HAP-1 (cell line): ENCODE measurements at places on chromosomes 5 and 9.

- no peak for DNase-seq
Measured at GRCh38 chr5:38105231-38105570, 153.2 kb upstream of the EGFLAM start.

DNA sequence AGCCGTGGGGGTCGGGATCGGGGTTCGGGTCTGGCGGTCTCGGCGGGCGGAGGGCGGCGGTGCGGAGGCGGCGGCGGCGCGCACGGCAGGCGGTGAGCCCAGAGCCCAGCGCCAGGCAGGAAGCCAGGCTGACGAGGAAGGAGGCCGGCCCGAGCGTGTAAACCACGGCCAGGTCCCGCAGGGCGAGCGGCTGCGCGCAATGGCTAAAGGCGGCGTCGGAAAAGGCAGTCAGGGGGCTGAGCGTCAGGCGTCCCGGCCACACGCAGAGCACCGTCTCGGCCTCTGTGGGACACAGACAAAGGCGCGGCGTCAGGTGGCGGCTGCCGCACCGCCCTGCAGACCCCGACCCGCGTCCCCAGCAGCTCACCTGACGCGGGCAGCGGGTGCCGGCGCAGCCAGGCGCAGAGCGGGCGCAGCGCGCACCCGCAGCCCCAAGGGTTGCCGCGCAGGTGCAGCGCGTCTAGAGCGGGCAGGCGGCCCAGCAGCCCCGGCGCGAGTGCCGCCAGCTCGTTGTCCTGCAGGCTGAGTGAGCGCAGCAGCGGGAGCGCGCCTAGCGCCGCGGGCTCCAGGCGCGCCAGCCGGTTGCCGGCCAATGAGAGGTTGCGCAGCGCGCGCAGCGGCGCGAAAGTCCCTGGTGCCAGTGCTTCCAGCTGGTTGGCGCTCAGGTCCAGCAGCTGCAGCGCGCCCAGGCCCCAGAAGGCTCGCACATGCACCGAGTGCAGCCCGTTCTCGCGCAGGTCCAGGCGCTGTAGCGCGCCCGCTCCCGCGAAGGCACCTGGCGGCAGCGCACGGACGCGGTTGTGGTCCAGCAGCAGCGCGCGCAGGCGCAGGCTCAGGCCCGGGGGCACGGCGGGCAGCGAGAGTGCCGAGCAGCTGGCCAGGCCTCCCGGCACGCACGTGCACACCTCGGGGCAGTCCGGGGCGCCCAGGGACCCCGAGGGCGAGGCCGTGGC lies 671 bp downstream of the LRRC26 start:
- DNase-seq: no peak

GRCh38 chr5:35777358-35778087 lies 79.2 kb upstream of the IL7R start:
- peak; percentile 57 for DNase-seq

GRCh38 chr9:35027860-35028259 lies 38.3 kb downstream of the DNAJB5 start:
- no peak for DNase-seq
